Fibroblast of lung (primary cell): ENCODE measurements at places on chromosomes 1 and 21. TPM values are rescaled to one million over a fixed set of nuclear protein-coding genes. Genes with fewer than 3 reads are reported as not detected.
A peak's percentile ranks its signal among the peaks of the same experiment; 100 is the strongest.

Gene IGSF8
- 24.4 and 27.7 TPM in 2 replicates for total RNA-seq

DNA sequence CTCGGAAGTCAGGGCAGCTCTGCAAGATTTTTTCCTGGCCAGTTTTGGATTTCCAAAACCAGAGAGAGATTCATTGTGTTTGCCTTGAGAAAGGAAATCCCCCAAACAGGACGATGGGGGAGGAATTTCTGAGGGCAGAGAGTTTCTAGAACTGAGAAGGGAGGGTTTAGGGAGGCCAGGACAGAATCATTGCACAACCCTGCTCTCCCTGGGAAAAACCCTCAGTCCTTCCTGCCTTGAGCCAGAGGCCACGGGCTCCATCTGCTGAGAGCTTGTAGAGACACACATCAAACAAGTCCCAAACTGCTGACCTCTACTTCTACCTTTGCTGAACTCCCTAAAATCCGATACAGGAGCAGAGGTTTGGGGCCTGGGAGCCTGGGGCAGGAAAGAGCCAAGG is 99.7 kb downstream of the NMNAT2 start:
- no peak overlapping the region for H3K27ac ChIP-seq
- DNase-seq, result peak; percentile 92
- H3K27me3 ChIP-seq, result no peaks in the 10 kb centered on the region
- H3K4me1 ChIP-seq, result peaks cover 5% of the 10 kb centered on the region
- H3K4me3 ChIP-seq, result no peak overlapping the region
- H3K36me3 ChIP-seq, result no peaks in the 10 kb centered on the region

GRCh38 chr1:39205781-39206464 is 1.4 kb downstream of the MACF1 start:
- H3K27ac ChIP-seq, result peak overlapping the region; percentile 88
- no peaks in the 10 kb centered on the region for H3K27me3 ChIP-seq
- DNase-seq, result no peak
- H3K4me1 ChIP-seq, result peaks cover 5% of the 10 kb centered on the region

- peaks cover 2% of the 10 kb centered on the region for H3K36me3 ChIP-seq
- DNase-seq, result peak; percentile 66
- no peak overlapping the region for H3K4me3 ChIP-seq
- peaks cover 46% of the 10 kb centered on the region for H3K4me1 ChIP-seq
- peak overlapping the region; percentile 26 for H3K27ac ChIP-seq
- no peaks in the 10 kb centered on the region for H3K27me3 ChIP-seq
These were observed 27.7 kb downstream of the TEX35 start for GRCh38 chr1:178540646-178541045.

GRCh38 chr1:81802707-81803430 is 2.1 kb downstream of the ADGRL2 start:
- no peaks in the 10 kb centered on the region for H3K36me3 ChIP-seq
- DNase-seq, result peak; percentile 56
- H3K4me1 ChIP-seq, result no peaks in the 10 kb centered on the region

GRCh38 chr1:28244549-28245251 is 8.8 kb downstream of the ATP5IF1 start:
- DNase-seq, result no peak
- H3K27me3 ChIP-seq, result no peaks in the 10 kb centered on the region
- no peak overlapping the region for H3K4me3 ChIP-seq
- H3K36me3 ChIP-seq, result no peaks in the 10 kb centered on the region
- no peak overlapping the region for H3K27ac ChIP-seq

- H3K36me3 ChIP-seq, result no peaks in the 10 kb centered on the region
- no peaks in the 10 kb centered on the region for H3K27me3 ChIP-seq
- no peak overlapping the region for H3K4me3 ChIP-seq
- H3K4me1 ChIP-seq, result no peaks in the 10 kb centered on the region
These were observed 3.5 kb downstream of the CD244 start for GRCh38 chr1:160859166-160859565.
